ENCODE measurements at places on chromosomes 3 and 15.

DNA sequence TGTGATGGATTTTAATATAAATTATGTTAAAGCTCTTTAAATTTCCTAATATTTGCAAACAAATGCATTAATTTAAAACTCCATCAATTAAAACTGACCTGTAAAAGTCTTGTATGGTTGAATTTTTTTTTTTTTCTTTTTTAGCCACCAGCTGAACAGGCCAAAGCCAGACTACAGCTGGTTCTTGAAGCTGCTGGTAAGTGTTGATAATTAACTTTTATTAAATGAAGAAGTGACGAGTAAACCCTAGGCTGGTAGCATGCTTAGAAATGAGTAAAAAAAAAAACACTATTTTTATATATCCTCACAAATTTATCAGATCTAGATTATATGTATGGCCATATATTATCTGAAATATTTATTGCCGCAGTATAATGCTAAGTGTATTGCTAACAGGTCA is 216.3 kb upstream of the MLF1 start:
- no peak for DNase-seq

DNA sequence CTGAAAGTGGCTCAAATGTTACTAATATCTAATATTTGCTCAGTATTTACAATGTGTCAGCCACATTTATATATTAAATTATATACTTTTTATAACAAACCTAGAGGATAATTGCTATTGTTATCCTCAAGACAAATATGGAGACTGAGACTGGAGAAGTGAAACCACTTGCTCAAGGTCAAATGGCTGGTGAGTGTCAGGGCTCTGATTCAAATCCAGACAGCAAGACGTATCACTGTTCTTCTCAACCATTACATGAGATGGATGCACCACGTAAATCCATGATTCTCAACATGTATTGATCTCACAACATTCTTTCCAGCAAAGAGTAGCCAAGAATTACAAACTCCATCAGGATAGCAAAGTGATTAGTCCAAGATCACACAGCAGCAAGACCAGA is 53.8 kb upstream of the CPB1 start:
- no peak for DNase-seq

DNA sequence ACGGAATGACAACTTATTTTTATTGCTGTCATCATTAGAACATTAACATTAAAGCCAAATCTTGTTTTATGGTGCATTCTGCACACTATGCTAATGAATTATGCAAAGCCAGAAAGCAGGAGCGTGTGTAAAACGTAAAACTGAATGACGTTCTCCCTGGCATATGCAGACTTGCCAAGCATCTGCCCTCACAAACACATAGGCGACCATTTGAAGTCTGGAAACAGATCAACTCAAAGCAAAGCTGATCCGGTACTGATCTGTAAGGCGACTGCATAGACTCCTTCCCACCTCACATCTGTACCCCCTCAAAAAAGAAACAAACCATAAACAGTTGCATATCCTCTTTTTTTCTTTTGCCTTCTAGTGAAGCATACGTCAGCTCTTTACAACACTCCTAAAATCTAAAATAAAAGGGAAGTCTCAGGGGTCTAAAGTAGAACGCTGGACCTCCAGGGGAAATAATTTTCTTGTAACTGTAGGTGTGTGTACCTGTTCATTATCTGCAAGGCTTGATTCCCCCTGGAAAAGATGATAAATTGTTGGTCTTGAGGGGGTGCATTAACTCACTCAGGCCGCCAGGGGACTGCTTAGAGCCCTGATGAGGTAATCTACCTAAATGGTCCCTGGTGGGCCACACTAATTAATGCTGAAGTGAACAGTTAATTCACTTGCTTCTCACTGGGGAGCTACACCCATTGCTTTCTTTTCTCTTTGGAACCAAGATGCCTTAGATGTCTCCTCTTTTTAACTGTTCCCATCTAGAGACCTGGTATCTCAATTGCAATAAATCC is 231.4 kb downstream of the CDIN1 start:
- peak; percentile 66 for DNase-seq

GRCh38 chr3:140441006-140441405 is 236.9 kb upstream of the TRIM42 start:
- DNase-seq, result no peak

GRCh38 chr3:29176501-29176900 is 104.4 kb upstream of the RBMS3 start:
- DNase-seq, result no peak

Data from NCI-H1436 treated with DMSO at 0.1 percent for 48 hours (cell line).